ENCODE measurements at places on chromosomes 5 and 9.

GRCh38 chr5:150993826-150994412, 26.5 kb upstream of the GPX3 start:
- no peak for DNase-seq

DNA sequence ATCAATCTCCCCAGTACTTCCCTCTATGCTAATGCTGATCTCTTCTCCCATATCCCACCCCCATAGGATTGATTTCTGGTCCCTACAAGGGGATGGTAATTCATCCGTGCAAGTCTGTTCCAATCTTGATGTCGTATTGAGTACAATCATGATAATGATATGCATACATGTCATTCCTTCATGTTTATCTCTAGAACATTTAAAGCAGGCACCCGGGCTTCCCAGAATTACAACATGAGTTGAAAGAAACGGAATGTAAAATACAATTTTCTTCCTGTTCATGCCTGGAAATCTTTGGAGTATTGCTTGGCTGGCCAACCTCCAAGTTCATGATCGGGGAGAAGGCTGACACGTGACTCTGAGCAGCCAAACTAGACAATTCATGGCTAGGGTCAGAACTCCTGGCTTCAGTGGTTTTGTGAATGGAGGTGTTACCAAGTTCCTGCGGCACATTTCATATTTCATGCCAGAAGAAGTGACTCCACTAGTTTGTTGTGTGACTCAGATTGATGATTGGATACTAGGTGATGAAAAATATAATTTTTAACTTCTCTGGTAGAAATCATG, 66.6 kb downstream of the C9orf152 start:
- DNase-seq: no peak

- no peak for DNase-seq
Observed at GRCh38 chr5:14876095-14876494, 4.5 kb upstream of the ANKH start.

- DNase-seq: no peak
Observed at GRCh38 chr5:139246394-139246793, 47.1 kb upstream of the MATR3 start.

DNA sequence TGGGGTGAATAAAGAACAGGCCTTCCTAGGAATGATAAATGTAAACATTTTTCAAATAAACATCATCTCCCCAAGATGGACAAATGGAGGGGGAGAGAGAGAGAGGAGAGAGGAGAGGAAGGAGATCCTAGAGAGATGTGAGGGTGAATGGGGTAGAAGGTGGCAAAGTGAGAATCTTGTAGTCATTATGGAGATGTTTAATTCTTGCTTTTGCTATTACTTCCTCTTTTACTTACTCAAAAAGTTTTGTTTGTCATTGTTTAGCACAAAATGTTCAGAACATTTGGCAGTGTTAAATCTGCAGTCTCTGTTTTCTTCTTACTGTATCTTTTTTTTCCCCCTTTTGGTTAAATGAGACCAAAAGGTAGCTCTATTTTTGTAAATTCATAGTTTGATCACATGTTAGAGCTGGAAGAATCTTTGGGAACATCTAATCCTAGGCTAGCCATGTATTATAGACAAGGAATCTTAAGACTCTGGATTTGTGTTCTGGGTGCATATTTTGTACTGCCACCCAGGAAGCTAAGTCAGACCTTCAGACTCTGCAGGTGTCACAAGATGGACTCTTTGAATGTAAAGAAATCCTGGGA, 266.1 kb downstream of the NTRK2 start:
- DNase-seq: no peak

- no peak for DNase-seq
Observed at GRCh38 chr9:134989206-134990065, 71.7 kb upstream of the FCN1 start.

Measured in NCI-H510A treated with DMSO at 0.1 percent for 48 hours (cell line).